ENCODE measurements at places on chromosomes 5 and 9.
A peak's percentile ranks its signal among the peaks of the same experiment; 100 is the strongest.

- peak; percentile 22 for DNase-seq
Measured at GRCh38 chr9:135772056-135772646, 70.2 kb downstream of the KCNT1 start.

DNA sequence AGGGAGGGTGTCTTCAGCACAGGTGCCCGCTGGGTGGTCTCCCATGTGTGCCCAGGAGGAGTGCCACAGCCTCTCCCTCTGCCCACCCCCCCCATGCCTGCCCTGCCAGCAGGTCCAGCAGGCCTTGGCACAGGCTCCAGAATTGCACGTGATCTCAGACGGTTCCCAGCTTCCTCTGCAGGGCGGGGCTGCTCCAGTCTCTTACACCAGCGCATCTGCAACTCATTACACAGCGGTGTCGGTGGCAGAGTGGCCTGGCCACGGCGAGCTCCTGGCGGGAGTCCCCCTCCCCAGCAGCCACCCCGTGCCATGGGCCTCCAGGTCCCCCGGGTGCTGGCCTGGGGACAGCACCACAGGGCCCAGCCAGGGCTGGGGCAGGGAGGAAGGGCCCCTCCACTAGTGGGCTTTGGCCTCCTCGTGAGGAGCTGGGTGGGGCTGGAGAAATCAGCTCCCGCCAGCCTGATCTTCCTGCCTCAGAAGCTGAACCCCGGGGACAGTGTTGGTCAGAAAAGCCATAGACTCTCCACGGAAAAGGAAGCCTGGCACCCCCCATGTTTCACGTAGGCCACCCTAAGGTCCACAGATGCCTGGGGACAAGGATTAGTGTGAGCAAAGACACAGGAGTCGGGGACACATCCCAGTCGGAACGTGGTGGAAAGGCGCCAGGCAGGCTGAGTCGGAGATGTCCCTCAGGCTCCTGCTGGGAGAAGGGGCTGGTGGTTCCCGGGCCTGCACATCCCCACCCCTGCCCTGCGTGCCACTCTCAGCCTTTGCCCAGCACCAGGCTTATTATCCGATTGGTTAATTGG is 40.2 kb downstream of the RXRA start:
- DNase-seq: peak; percentile 87

- DNase-seq: peak; percentile 73
Measured at GRCh38 chr9:85425153-85425611, 316.6 kb downstream of the AGTPBP1 start.

DNA sequence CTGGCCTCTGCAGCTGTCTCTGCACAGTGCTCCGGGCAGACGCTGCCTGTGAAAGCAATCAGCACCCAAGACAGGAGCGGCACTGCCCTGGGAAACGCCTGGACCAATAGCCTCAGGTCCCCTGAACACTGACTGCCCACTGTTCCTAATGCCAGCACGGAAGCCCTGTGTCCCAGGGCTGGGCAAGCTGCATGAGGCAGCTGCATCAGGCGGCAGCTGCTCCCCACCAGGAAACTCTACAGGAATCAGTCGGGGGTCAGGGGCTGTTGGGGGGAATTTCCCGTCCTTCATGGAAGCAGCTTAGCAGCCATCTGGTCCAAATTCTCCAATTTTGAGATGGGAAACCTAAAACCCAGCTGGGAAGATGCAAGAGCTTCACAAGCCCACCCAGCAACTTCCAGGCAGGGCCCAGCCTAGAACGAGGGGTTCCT is 118.6 kb downstream of the VAV2 start:
- DNase-seq: no peak

- DNase-seq: peak; percentile 78
Measured at GRCh38 chr5:68261569-68262065, 46.1 kb downstream of the PIK3R1 start.

GRCh38 chr5:39449591-39449990 is 24.8 kb upstream of the DAB2 start:
- no peak for DNase-seq

DNA sequence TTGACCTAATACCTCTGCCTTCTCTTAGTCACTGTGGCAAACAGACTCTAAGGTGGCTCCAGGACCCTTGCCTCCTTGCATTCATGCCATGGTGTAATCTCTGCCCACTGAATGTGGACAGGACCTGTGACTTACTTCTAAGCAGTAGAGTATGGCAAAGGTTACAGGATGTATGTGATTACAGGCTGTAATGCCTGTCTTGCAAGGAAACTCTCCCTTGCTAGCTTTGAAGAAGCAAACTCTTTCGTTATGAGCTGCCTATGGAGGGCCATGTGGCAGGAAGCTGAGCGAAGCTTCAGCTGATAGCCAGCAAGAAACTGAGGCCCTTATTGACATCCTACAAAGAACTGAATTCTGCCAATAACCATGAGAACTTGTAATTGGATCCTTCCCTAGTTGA is 103.3 kb upstream of the HMHB1 start:
- DNase-seq: no peak

DNA sequence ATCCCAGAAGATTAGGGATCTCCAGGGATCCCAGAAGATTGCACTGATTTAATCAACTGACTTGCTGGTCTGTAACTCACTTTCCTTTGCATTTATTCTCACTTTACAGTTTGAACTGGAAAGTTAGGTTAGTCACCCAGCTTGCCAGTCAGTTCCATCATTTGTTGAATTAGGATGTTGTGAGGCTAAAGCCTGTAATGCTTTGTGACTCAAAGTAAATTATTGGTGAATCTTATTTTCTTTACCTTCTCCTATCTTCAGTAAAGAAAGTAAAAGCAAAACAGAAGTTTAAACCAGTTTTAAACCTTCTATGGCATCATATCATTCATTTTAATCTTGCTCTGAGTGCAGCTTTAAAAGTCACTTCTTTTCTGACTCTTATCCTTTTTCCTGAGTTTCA is 85.8 kb downstream of the SLC44A1 start:
- no peak for DNase-seq

- no peak for DNase-seq
Measured at GRCh38 chr5:169416583-169417196, 115.8 kb upstream of the SLIT3 start.

DNA sequence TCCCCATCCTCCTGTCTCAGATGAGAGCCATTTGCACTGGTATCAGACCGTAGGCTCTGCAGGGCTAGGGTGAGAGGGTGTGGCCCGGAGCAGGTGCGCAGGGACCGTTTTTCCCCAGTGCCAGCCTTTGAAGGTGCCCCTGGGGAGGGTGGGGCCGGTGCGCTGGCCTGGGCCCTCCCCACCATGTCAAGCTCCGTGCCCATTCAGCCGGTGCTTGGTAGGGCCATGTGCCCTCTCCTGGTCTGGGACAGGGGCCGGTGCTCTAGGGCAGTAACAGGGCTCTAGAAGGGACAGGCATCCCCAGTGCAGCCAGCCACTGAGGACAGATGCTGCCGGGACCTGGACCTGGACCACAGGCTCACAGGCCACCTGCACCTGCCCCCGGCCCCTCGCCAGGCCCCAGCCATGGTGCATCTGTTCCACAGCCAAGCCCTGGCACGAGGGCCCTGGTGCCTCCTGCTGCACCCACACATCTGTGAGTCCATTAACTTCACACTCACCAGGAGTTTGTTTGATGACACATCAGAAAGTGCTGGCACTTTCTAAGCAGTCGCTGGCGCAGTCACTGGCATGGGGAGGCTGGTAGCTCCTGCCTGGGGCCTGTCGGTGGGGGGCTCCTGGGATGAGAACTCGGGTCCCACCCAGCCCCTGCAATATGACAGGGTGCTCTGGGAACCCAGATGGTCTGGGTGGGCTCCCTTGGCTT is 5.0 kb upstream of the QRFP start:
- DNase-seq: no peak

DNA sequence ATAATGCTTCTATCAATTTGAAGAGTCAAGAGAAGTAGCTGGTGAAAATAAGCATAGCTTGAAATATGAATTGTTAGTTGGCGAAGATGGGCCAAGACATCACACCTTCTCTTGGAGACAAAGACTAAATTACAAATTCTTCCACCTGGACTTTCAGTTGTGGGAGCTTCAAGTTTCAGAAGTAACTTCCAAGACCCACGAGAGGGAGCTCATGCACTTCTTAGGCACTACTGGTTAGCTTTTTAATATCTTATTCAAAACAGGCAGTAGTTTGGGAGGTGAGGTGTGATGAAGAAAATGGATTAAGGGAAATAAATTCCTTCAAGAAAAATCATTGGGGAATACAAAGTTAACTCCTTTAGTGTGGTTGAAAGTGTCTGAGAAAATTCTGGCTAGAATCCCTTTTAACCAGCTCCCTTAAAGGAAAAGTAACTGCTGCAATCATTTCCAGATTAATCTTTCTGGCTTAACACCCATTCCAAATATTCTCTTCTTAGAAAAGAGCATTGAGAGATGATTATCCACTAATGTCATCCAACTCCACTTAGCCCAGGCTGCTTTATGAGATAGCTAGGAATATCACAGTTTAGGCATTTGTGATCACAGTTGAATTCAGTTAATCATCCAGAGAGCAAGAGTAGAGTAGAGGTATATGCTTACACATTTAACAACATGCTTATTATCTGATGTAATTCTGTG is 139.5 kb upstream of the DMRTA1 start:
- peak; percentile 71 for DNase-seq

DNA sequence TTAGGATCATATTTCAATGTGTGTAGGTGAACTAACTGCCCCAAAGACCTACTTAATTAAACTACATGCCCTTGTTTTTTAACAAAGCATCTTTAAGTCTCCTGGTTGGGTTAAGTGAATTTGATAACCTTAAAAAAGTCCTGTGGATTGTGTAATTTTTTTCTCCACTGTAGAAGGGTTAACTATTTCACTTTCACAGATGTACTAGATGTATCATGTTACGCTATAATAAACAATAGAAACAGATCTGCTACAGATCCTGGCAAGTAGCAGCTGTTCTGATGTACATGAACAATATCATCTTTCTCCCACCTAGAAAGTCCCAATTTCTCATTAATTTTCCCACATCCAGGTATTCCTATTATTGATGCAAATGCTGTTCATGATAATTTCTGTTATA is 18.9 kb downstream of the KIF24 start:
- no peak for DNase-seq

GRCh38 chr5:117095346-117096332 is 521.0 kb upstream of the SEMA6A start:
- no peak for DNase-seq

GRCh38 chr9:87137718-87138117 is 190.4 kb upstream of the GAS1 start:
- DNase-seq: no peak

- no peak for DNase-seq
Measured at GRCh38 chr5:2917093-2917492, 165.6 kb upstream of the IRX2 start.
